Colonic mucosa (tissue), 4 donors: ENCODE measurements at places on chromosomes 1 and 21. TPM values are rescaled to one million over a fixed set of nuclear protein-coding genes. Genes with fewer than 3 reads are reported as not detected.
A peak's percentile ranks its signal among the peaks of the same experiment; 100 is the strongest.

DNA sequence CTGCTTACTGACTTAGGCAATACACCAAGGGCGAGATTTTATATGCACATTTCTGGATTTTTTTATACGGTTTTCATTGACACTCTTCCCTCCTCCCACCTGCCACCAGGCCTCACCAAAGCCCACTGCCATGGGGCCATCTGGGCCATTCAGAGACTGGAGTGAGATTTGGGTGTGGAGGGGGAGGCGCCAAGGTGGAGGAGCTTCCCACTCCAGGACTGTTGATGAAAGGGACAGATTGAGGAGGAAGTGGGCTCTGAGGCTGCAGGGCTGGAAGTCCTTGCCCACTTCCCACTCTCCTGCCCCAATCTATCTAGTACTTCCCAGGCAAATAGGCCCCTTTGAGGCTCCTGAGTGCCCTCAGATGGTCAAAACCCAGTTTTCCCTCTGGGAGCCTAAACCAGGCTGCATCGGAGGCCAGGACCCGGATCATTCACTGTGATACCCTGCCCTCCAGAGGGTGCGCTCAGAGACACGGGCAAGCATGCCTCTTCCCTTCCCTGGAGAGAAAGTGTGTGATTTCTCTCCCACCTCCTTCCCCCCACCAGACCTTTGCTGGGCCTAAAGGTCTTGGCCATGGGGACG lies 57.9 kb downstream of the LACTBL1 start:
- H3K4me1 ChIP-seq: no peaks in the 10 kb centered on the region
- no peak overlapping the region for H3K27ac ChIP-seq
- no peaks in the 10 kb centered on the region for H3K27me3 ChIP-seq
- no peak overlapping the region for H3K4me3 ChIP-seq

Gene ADAMTS4
- total RNA-seq: 0.57 TPM

- DNase-seq: no peak
- no peaks in the 10 kb centered on the region for H3K36me3 ChIP-seq
- no peaks in the 10 kb centered on the region for H3K27me3 ChIP-seq
- H3K27ac ChIP-seq: no peak overlapping the region
- H3K4me3 ChIP-seq: no peak overlapping the region
- peaks cover 15% of the 10 kb centered on the region for H3K4me1 ChIP-seq
These were observed 14.0 kb downstream of the H6PD start for GRCh38 chr1:9248341-9249262.

Gene OR2L5
- total RNA-seq: not detected

- H3K4me1 ChIP-seq: no peaks in the 10 kb centered on the region
- H3K4me3 ChIP-seq: no peak overlapping the region
- DNase-seq: no peak
- no peaks in the 10 kb centered on the region for H3K36me3 ChIP-seq
- H3K27ac ChIP-seq: no peak overlapping the region
These were observed 745.6 kb upstream of the CXADR start for GRCh38 chr21:16767201-16767600.

- no peak overlapping the region for H3K4me3 ChIP-seq
- no peaks in the 10 kb centered on the region for H3K27me3 ChIP-seq
- H3K27ac ChIP-seq: no peak overlapping the region
- H3K36me3 ChIP-seq: no peaks in the 10 kb centered on the region
- H3K4me1 ChIP-seq: no peaks in the 10 kb centered on the region
These were observed 300.3 kb downstream of the CAMTA1 start for GRCh38 chr1:7085521-7085920.

DNA sequence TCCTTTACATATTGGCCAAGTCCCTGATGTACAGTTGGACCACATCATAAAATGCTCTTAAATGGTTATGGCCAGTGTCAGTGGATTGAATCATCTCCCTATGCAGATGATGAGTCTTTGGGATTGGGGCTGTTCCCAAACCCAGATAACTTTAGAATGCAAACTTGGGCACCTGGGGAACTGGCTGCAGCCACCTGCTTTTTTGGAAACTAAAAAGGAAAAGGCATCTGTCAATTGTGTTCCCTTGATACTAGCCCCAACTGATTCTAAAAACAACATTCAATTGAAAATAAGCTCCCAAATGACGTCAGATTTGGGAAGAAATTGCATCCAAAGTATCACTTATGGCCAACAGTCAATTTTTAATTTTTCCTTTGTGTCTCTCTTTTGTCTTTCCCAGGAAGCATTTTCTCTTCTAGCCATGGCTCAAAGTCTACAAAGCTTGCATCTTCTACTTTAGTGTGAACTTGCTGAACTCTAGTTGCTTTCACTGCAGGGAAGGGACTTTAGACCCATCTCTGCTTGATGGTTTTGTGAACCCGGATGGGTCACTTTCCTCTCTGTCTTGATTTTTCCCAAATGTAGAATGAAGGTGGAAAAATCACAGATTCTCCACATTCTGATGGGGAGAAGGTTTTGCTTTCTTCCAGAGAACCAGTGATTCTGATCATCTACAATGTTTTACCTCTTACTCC lies 402.3 kb upstream of the USP24 start:
- no peaks in the 10 kb centered on the region for H3K27me3 ChIP-seq
- no peaks in the 10 kb centered on the region for H3K4me1 ChIP-seq
- no peak overlapping the region for H3K4me3 ChIP-seq
- no peak for DNase-seq
- no peak overlapping the region for H3K27ac ChIP-seq

DNA sequence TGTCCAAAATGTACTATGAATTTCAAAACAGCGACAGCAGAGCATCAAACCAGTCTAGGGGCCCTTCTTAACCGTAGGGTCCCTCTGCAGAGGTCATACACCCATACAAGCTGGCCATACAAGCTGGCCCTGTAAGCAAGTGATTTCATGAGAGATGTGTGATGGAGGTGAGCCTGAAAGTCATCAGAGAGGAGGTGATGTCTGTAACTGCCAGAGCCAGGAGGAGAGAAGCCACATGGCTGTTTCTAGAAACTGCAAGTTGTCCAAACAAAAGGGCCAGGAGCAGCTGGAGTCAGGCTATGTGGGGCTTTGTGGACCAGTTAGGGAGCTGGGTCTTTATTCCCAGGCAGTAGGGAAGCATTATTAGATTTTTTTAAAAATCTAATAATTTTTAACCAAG lies 14.8 kb upstream of the SERINC2 start:
- H3K4me1 ChIP-seq: no peaks in the 10 kb centered on the region
- no peaks in the 10 kb centered on the region for H3K36me3 ChIP-seq
- no peak overlapping the region for H3K4me3 ChIP-seq
- no peaks in the 10 kb centered on the region for H3K27me3 ChIP-seq

DNA sequence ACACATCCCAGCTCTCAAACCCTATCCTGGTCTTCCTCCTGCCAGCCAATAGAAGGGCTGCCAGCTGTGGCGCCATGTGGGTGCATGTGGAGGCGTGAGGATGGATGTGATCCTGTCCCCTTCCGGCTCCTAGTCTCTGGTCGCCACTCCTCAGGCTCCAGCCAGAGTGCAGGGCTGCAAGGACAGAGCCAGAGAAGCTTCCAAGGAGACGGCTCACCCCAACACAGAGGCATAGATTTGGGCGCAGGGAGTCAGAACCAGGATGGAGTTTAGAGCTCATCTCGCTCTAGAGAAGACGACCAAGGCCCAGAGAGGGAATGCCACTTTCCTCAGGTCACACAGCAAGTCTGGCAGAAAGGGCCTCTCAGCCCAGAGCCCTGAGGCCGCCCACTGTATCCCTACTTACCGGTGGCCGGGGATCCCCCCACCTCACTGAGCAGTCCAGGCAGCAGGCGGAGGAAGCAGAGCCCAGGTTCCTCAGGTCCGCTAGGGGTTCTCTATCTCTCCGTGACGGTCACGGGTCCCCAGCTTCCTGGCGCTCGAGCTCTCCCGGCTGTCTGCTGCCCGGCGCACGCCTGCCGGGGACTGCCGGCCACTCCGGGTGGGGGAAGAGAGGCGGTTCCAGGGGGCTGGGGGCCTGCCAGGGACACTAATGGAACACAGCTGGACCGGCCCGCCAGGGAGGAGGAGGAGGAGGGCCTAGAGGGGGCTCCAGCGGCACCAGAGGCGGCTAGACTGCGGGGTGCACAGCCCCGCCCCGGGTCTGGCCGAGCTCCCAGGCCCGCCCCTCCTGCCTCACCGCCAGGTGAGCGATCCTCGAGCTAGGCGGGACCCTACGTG lies at the start of gene COL16A1:
TSS of gene COL16A1 (minus strand) at position 587 of the 840 bp plus-strand sequence. CDS start 1,824 bp downstream, outside the sequence.
- H3K27ac ChIP-seq: peak within 1 kb of the TSS; percentile 67
- peaks cover 14% of the 10 kb centered on the region for H3K4me1 ChIP-seq
- DNase-seq: peak; percentile 65
- peak within 1 kb of the TSS; percentile 4 for H3K4me3 ChIP-seq
- no peaks in the 10 kb centered on the region for H3K27me3 ChIP-seq

- no peak overlapping the region for H3K4me3 ChIP-seq
- H3K36me3 ChIP-seq: no peaks in the 10 kb centered on the region
- peaks cover 3% of the 10 kb centered on the region for H3K4me1 ChIP-seq
- H3K27me3 ChIP-seq: no peaks in the 10 kb centered on the region
- H3K27ac ChIP-seq: peak overlapping the region; percentile 61
- DNase-seq: peak; percentile 73
These were observed 13.6 kb upstream of the TMPRSS2 start for GRCh38 chr21:41521489-41522027.

- no peak overlapping the region for H3K27ac ChIP-seq
- no peaks in the 10 kb centered on the region for H3K4me1 ChIP-seq
- no peak for DNase-seq
These were observed 277.0 kb downstream of the PTPRU start for GRCh38 chr1:29513357-29513756.

Gene HSPB7
- total RNA-seq: 12.7 TPM

DNA sequence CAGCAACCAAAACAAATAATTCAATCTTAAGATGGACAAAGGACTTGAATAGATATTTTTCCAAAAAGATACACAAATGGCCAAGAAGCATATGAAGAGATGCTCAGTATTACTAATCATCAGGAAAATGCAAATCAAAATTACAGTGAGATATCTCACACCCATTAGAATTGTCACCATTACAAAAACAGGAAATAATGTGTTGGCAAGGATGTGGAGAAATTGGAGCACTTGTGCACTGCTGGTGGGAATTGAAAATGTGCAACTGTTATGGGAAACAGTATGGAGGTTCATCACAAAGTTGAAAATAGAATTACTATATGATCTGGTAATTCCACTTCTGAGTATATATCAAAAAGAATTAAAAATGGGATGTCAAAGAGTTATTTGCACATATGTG lies 83.2 kb downstream of the SH3GLB1 start:
- H3K27ac ChIP-seq: no peak overlapping the region
- DNase-seq: no peak
- H3K4me3 ChIP-seq: no peak overlapping the region
- peaks cover 3% of the 10 kb centered on the region for H3K4me1 ChIP-seq
- H3K36me3 ChIP-seq: no peaks in the 10 kb centered on the region

GRCh38 chr1:51217101-51217500 lies 19.0 kb upstream of the RNF11 start:
- H3K4me3 ChIP-seq: no peak overlapping the region
- no peaks in the 10 kb centered on the region for H3K36me3 ChIP-seq
- no peaks in the 10 kb centered on the region for H3K27me3 ChIP-seq
- no peak for DNase-seq
- H3K4me1 ChIP-seq: no peaks in the 10 kb centered on the region

DNA sequence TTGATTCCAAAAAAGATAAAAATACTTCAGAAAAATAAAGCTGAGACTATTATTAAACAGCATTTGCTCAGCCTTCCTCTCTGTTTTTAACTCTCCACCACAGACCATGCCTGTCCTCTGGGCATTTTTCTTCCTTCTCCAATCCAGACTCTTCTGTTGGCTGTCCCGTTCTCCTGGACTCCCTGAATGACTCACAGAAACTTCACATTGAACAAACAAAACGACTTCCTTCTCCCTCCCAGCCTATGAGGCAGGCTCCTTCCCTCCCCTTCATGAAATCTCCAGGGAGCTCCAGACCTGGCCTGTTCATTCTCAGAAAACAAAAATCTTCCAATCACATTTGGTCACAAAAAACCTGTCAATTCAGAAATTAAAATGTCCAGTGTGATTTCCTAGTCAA lies 421.3 kb downstream of the NPHP4 start:
- no peaks in the 10 kb centered on the region for H3K4me1 ChIP-seq
- H3K27ac ChIP-seq: no peak overlapping the region
- DNase-seq: peak; percentile 11
- no peaks in the 10 kb centered on the region for H3K36me3 ChIP-seq

DNA sequence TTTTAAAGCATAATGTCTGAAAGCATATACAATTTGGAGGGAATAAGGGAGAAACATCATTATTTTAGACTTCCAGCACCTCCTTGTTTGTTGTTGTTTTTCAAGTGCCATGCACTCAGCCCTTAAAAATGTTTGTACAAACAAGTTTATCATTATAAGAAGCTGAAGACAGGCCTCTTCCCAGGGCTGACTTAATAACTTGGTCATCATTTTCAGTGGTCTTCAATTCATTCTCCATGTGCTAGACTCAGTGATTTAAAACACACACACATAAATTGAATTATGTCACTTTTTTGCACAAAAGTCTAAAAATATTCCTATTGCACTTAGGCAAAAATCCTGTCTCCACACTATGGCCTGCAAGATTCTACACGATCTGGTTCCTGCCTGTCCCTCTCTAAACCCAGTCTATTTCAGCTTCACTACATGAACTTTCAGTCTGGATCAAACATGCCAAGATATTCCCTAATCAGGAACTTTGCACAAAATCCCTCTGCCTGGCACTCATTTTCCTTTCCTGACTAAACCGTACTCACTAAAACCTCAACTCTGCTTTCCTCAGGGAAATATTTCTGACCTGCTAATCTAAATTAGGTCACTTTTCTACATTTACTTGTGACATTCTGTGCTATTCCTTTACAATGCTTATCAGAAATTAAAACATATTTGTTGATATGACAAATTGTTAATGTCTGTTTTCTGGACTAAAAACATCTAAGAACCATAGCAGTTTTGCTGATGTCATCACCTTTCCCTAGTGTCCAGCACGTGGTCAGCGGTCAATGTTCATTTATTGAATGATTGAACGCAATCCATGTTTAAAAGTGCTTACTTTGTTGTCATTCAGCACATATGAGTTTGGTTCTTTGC lies 14.8 kb upstream of the GBP5 start:
- H3K4me1 ChIP-seq: no peaks in the 10 kb centered on the region
- H3K27me3 ChIP-seq: no peaks in the 10 kb centered on the region
- DNase-seq: no peak
- H3K36me3 ChIP-seq: no peaks in the 10 kb centered on the region

DNA sequence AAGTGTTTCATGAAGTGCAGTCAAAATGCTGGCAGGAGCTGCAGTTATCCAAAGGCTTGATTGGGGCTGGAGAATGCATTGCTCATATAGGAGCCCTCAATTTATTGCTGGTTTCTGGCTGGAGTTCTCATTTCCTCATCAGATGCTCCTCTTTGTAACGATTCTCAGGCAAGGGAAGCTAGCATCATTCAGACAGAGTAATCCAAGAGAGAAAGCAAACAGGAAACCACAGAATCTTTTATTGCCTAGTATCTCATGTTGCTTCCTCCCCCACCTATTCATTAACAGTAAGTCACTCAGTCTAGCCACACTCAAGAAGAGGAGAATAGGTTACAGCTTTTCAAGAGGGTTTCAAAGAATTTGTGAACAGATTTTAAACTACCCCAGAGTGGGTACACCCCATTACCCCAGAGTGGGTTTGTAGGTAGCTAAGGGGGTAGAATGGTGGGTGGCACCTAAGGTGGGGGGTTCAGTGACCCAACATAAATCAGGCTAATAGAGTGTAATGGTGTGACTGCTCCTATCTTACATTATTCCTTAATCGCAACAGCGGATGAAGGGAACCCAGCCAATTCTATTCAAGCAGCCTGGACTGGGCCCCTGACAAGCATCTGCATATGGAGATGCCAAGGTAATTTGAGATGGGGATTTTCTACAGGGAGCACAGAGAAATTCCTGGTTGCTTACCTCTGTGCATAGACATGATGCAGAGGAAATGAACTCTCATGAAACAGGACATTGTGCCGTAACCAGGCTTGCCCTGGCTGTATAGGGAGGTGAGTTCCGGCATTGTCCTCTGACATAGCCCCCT lies 67.1 kb downstream of the KCNJ15 start:
- H3K27ac ChIP-seq: no peak overlapping the region
- no peaks in the 10 kb centered on the region for H3K4me1 ChIP-seq
- H3K4me3 ChIP-seq: no peak overlapping the region
- no peak for DNase-seq
- H3K36me3 ChIP-seq: no peaks in the 10 kb centered on the region

Gene AIRE
- 0.11 TPM for total RNA-seq
